ENCODE measurements at places on chromosomes 2 and 18.

- DNase-seq, result no peak
These were observed 3.3 kb upstream of the PROC start for GRCh38 chr2:127414638-127415592.

DNA sequence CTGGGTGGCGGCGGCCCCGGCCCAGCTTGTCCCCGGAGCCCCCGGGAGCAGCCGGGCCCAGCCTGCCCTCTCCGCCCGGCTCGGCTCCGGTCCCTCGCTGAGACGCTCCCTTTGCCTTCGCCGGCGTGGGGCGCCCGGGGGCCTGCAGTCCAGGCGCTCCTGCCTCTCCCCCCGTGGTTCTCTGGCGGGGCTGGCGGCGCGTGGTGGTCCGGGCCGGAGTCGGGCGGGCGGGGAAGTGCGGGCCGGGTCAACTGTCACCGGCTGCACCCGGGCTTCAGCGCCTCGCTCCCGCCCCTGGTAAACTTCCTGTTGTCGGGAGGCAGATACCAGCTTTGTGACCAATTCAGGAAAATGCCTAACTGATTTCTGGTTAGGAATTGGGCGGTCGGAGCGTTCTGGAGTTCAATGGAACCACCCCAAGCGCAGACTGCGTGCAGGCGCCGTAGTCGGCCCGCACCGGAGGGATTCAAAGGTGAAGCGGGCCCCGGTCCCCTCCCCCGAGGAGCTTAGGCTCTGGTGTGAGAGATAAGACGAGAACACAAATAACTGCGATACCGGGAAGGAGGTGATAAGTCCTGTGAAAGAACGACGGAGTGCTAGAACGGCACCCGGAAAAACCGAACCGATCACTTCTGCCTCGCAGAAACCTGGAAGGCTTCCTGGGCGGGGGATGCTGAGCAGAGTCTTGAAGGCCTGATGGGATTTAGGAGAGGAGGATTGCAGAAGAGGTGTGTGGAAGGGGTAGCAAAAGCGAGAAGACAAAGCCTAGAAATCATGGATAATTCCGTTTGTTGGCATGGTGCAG is 891 bp downstream of the CAB39 start:
- no peak for DNase-seq

DNA sequence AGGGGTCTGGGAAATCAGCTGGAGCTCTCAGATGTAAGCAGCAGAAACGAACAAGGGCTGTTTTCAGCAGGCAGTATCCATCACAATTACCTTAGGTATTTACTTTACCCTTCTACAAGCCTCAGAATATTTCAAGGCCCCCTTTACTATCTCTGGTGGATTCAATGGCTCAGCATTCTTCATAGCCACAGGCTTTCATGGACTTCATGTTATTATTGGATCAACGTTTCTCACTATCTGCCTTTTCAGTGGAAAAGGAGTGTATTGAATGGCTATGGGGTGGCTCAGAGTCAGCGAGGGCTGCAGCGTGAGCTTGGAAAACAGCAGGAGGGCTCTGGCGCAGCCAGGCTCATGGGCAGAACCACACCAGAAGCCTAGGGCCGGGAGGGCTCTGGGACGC is 16.6 kb upstream of the CHRNA1 start:
- no peak for DNase-seq

DNA sequence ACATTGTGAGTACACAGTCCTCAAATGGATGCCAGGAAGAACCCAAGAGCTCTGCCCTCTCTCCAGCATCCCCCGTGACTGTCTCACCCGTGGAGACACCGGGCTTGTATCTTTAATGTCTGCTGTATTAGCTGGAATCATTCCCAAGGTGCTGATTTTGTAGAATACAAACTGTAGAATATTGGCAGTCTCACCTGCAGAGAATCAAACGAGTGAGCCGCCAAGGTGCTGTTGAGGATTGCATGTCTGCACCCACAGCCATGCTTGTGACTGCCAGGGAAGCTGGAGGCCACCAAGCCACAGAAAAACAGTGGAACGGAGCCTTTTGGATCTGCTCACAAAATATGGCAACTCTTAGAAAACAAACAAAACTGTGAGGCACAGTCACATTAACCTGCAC is 37.5 kb downstream of the TMEM18 start:
- no peak for DNase-seq

GRCh38 chr18:80147037-80147417 is 38.0 kb downstream of the ADNP2 start:
- no peak for DNase-seq

DNA sequence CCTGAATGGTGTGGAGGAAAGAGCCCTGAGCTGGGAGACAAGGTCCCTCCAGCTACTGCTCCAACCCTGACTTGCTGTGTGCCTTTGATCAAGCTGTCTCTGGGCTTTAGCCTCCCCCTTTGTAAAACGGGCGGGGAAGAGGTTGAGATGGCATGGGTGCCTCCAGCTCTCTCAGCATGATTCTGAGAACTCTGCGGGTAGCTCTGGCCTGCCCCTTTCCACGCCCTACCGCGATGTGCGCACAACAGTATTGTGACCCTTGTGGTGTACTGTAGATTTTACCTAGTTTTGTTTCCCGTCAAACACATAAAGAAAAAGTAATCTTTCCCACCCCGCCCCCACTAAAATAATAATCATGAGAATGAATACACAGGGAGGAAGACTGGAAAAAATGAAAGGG is 5.3 kb downstream of the CD8A start:
- no peak for DNase-seq

- no peak for DNase-seq
These were observed 11.3 kb downstream of the NT5C1B start for GRCh38 chr2:18578033-18578432.

DNA sequence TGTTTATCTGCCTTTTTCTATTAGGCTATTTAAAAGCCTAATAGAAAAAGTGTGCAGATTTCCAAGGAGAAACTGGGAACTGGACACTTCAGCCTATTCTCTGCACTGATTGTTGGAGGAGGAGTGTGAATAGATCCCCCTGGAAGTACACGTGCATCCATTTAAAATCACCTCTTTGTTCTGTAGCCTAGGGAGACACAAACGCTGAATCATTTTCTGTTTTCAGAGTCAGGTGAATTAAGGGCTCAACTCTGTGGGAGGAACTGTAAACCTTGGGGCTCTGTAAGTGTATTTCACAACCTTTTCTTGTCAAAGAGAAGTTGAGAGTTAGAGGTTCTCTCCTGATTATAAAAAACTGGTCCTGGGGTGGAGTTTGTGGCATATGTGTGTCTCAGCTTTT is 159.7 kb downstream of the SPAG16 start:
- DNase-seq, result no peak
